ENCODE measurements at places on chromosomes 12 and 14.

DNA sequence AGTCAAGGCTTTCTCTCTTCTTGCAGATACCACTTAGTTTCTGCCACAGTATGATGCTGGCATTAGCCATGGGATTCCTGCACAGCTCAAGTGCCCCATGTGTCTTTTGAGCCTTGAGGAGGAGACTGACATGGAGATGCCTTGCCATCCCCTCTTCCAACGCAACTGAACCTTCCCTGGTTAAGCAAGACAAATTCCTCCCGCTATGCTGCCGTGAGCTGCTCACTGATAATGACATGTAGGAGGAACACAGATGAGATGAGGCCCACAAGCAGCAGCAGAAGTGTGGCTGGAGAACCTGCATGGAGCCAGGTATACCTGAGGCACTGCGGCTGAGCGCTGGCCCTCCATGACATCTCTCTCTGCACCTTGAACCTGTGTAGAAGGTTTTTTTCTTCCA lies 15.4 kb upstream of the PPP1R1A start:
- DNase-seq: no peak

GRCh38 chr12:115960868-115961802 lies 316.4 kb downstream of the MED13L start:
- no peak for DNase-seq

DNA sequence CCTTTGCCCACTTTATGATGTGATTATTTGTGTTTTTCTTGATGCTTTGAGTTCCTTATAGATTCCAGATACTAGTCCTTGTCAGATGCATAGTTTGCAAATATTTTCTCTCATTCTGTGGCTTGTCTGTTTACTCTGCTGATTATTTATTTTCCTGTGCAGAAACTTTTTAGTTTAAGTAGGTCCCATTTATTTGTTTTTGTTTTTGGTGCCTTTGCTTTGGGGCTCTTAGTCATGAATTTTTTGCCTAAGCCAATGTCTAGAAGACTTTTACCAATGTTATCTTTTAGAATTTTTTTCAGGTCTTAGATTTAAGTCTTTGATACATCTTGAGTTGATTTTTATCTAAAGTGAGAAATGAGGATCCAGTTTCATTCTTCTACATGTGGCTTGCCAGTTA lies 667.3 kb downstream of the SLC16A7 start:
- no peak for DNase-seq

GRCh38 chr14:33602396-33602795 lies 348.5 kb downstream of the EGLN3 start:
- DNase-seq: no peak

GRCh38 chr12:128483526-128484255 lies 216.7 kb downstream of the TMEM132C start:
- no peak for DNase-seq

GRCh38 chr14:104080376-104081260 lies 4.9 kb upstream of the ASPG start:
- no peak for DNase-seq

GRCh38 chr12:94677778-94678177 lies 27.4 kb upstream of the TMCC3 start:
- no peak for DNase-seq

DNA sequence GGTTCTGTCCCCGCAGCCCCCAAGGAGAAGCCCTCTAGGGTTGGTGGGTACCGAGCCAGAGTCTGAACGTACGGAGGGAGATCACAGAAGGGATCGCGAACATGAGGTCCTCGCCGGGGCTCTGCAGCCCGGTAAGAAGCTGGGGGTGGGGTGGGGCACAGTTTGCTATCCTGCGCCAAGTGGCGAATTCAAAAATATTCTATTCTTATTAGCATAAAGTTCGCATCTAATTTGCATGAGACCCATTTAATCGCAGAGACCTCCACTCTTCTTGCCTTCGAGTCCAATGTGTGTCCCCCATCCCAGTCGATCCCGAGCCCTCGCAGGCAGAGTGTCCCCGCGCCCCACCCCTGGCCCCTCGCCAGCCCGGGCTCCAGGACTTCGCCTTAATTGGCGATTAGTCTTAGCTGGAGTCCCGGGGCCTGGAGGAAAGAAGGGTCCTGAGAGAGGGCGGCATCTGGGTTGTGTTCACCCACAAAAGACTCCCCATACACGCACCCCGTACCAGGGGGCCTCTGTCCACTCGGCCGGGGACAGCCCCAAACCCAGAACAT lies 604 bp upstream of the ARHGEF25 start:
- DNase-seq: peak; percentile 81

GRCh38 chr12:109944561-109945359 lies 44.7 kb downstream of the TCHP start:
- DNase-seq: peak; percentile 58

DNA sequence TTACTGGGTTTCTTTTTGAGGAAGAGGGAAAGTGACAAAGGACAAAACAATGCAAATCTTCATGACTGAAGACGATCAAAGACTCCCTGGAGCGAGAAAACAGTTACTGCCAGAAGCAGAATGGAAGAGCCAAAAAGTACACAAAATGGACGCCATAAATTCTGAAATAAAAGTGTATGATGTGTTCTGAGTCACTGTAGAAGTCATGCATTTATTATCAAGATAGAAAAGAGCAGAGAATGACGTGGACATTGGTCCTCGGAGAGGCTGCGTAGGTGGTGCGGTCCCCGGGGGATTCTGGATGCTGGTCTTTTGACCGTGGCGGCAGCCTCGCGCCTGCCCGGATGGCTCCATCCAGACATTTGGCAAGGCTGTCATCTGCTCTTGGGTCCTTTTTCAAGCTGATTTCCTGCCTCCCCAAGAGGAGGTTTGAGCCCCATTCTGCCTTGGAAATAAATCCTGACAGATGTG lies 52.8 kb downstream of the C14orf132 start:
- peak; percentile 54 for DNase-seq

DNA sequence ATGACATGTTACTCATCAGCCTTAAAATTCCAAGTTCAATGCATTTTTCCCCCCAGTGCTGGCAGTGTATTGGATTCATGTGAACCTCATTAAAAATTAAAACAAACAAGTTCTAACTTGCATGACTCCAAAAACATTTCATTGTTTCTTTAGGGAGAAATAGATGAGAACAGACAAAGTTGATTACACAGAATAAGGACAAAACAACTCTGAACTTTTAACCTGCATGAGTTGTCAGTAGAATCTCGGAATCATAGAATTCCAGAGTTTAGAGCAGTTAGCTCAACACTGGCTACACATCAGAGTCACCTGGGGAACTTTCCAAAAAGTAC lies 127.5 kb downstream of the TMX1 start:
- no peak for DNase-seq

DNA sequence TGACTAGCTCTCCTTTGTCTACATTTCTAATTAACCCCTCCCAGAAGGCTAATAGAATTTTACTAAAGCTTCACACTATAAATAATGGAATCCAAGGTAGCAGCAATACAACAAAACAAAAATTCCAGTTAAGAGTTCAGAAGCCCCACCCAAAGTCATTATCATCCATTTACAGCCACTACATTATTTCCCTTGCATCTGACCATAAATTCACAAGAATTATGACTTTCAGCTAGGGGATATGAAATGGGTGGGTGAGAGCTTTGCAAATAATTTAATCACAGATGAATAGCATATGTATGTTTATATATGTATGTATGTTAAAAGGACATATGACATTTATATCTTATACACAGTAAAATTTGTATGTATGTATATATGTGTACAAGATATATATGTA lies 65.3 kb upstream of the PTGDR start:
- DNase-seq: no peak

DNA sequence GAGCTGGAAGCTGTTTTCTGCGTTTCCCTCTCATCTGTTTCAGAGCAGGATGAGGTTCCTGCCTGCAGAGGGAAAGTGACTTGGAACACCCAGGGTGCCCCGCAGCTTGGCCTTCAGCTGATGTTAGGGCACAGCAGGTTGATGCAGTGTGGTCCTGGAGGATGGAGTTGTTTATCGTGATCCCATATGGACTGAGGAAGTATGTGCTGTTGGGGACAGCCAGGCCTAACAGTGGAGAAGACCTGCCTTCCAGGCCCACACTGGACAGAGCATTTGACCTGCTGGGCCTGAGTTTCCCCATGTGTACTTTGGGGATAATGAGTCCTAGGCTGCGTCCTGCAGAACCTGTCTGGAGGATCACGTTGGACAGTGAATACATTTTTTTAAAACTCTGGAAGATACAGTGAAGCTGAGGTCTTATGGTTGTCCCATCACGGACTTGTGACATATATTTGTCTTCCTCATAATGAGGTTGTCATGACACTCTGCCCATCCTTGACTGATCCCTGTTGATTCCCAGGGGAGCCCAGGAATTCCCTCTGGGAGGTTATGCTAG lies 12.8 kb downstream of the SERPINA1 start:
- DNase-seq: no peak

GRCh38 chr12:50566066-50566465 lies 61.3 kb downstream of the DIP2B start:
- DNase-seq: no peak

- peak; percentile 76 for DNase-seq
Measured at GRCh38 chr14:90382491-90383125, 14.2 kb upstream of the CALM1 start.

DNA sequence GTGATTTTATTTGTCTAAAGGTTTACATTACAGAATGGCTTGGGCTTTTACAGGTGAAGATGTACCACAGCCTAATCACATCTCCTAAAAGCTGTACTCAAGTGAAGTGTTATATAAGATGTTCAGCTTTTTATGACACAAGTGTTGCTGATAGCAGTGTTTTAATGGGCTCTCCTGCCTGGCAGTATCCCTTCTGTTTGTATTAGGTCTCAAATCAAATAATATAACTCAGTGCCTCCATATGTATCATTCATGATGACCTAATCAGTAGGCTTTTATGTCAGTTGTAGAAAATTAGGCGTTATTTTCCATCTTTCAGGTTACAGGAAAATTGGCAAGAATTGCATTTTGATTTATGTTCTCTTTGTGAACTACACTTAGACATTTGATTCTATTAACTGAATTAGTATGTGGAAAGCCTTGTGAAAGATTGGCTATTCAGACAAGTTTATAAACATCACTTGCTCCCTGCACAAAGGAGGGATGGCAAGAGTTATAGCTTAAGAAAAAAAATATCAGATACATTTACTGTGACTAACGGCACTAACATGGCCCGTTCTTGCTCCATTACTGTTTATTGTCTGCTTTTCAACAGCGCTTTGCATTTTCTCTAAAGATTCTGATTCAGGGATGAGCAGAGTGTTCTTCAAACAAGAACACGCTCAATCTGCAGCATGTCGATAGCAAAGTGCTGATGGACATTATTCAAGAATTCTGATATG lies 143.7 kb upstream of the DIO2 start:
- DNase-seq: no peak

DNA sequence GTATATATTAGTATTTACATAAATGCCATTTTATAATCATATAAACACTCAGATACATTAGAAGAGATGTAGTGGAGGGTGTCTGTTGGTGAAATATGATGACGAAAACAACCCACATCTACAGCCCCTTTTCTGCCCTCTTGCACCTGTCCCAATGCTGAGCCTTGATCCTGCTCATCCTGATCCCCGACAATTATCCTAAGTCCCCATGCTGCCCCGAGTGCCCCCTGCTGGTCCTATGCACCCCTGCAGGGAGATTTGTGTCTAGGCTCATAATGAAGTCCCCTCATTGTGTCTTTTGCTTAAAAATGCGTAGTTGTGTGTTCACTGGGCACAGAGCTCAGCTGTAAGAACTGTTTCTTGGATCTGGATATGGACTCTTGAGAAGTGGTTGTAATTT lies 554.5 kb downstream of the TMEM121 start:
- DNase-seq: no peak

GRCh38 chr12:124513297-124513867 lies 54.0 kb downstream of the NCOR2 start:
- no peak for DNase-seq

DNA sequence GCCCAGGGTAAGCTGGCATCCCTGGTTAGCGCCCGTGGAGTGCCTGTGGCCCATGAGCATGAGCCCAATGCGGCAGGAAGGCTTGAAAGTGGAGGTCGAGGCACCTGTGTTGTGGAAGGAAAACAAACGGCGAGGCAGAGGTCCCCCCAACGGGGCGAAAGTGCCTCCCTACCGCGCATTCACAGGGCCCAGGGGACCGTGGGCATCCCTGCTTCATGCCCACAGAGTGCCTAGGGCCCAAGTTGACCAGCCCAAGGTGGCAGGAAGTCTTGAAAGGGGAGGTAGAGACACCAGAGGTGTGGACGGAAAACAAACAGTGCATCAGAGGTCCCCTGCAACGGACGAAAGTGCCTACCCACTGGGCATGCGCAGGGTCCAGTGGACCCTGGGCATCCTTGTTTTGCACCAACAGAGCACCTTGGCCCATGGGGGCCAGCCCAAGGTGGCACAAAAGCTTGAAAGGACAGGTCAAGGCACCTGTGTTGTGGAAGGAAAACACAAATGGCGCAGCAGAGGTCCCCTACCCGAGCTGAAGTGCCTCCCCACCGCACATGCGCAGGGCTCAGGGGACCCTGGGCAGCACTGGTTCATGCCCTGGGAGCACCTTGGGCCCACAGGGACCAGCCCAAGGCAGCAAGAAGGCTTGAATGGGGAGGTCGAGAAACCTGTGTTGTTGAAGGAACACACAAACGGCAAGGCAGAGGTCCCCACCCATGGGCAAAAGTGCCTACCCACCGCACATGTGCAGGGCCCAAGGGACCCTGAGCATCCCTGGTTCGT lies 377.5 kb downstream of the ALG10 start:
- peak; percentile 14 for DNase-seq

GRCh38 chr12:2805143-2805520 lies 7.3 kb upstream of the ITFG2 start:
- no peak for DNase-seq

GRCh38 chr14:72565149-72565559 lies 328.7 kb downstream of the DPF3 start:
- DNase-seq: peak; percentile 66

- no peak for DNase-seq
Measured at GRCh38 chr12:128786741-128787391, 36.9 kb downstream of the SLC15A4 start.

GRCh38 chr12:47757364-47757839 lies 1.3 kb downstream of the RAPGEF3 start:
- no peak for DNase-seq

DNA sequence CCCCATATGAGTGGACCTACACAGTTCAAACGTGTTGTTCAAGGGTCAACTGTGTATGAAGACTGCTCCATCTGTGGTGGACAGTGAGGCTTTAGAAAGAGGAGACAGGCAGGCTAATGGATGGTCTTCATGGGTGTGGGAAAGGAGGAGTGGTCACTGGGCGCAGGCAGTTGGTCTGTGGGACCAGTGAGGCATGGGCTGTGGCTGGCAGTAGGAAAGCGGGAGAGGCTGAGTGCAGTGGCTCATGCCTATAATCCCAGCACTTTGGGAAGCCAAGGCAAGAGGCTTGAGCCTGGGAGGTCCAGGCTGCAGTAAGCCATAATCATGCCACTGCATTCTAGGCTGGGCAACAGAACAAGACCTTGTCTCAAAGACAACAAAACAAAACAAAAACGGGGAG lies 2.0 kb upstream of the NR4A1 start:
- DNase-seq: no peak

- no peak for DNase-seq
Measured at GRCh38 chr14:26377150-26377549, 220.7 kb downstream of the NOVA1 start.

- DNase-seq: no peak
Measured at GRCh38 chr14:52412426-52412825, 98.3 kb downstream of the PTGER2 start.

GRCh38 chr14:74402401-74403251 lies 23.4 kb downstream of the SYNDIG1L start:
- no peak for DNase-seq

All from left ventricle myocardium superior (tissue), 1 donor.